Stimulated activated CD4-positive, alpha-beta T cell treated with anti-CD3 and anti-CD28 coated beads, TNF-alpha, amount 100 ng/mL, for 1 hour (primary cell): ENCODE measurements at places on chromosomes 2 and 18.

DNA sequence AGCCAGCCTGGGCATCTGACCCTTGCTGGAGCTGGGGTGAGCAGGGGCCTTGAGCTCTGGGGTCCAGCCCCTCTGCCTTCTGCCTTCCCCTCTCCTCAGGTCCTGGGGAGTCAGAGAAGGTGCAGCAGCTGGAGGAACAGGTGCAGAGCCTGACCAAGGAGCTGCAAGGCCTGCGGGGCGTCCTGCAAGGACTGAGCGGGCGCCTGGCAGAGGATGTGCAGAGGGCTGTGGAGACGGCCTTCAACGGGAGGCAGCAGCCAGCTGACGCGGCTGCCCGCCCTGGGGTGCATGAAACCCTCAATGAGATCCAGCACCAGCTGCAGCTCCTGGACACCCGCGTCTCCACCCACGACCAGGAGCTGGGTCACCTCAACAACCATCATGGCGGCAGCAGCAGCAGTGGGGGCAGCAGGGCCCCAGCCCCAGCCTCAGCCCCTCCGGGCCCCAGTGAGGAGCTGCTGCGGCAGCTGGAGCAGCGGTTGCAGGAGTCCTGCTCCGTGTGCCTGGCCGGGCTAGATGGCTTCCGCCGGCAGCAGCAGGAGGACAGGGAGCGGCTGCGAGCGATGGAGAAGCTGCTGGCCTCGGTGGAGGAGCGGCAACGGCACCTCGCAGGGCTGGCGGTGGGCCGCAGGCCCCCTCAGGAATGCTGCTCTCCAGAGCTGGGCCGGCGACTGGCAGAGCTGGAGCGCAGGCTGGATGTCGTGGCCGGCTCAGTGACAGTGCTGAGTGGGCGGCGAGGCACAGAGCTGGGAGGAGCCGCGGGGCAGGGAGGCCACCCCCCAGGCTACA lies 3.8 kb downstream of the EMILIN1 start:
- no peak for DNase-seq

DNA sequence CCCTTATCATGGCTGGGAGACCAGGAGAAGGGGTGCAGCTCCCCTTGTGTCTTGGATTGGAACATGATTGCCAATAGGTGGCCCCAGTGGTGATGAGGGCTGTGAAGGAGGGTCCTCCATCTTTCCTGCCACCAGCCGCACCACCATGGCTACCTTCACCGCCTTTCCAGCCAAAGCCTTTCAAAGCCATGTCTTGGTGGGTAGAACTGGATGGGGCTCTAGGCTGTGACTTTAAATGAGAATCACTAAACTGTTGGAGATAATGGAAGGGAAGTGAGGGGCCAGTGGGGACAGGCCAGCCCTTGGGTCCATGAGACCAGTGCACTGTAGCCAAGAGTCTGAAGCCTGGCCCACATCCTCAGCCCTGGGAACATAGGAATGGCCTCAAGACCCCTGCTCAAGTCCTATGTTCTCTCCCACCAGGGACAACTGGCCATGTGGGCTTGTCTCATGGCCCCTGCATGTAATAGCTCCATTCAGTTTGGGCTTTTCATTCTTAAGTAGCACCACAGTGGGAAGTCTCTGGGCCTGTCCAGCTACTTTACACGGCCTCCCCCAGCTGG lies 345.7 kb downstream of the DYSF start:
- no peak for DNase-seq

- no peak for DNase-seq
Measured at GRCh38 chr2:209141142-209141541, 282.7 kb upstream of the MAP2 start.

DNA sequence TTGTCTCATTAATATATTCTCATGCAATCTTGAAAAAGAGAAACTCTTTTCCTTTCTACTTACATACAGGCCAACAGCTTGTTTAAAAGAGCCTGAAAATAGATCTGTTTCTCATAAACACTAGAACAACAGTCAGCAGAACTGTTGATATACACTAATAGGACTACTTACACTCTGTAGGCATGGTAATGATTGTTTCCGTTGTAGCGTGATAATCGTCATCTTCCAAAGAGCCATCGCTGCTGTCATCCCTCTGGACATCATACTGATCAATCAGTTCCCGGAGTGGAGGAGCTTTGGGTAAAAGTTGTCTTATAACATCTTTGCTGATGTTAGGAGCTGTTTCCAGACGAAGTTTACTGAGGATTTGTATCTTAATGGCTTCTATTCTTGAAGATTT lies 476 bp downstream of the MSTN start:
- no peak for DNase-seq

DNA sequence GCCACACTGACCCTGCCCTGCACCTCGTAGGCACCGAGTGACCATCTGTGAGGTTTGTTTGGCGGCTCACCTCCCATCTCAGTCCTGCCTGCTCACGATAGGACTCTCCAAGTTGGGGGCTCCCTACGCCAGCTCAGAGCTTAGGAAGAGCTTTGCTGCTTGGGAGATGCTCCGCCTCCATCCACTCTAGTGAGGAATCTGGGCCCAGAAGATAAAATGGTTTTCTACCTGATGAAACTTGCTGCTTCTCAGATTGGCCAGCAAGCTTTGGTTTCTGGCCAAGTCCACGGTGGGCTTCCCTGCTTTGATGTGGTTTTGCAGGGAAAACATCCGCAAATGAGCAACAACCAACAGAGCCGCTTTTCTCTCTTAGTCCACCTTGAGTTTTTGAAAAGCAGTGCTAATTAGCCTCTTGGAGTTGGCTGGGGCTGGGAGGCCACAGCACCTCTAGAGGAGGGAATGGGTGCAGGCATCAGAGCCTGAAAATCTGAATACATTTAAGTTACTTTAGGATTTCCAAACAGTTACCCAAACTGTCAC lies 42.2 kb downstream of the THNSL2 start:
- no peak for DNase-seq

GRCh38 chr2:47310801-47311560 lies 92.0 kb upstream of the MSH2 start:
- DNase-seq: no peak

DNA sequence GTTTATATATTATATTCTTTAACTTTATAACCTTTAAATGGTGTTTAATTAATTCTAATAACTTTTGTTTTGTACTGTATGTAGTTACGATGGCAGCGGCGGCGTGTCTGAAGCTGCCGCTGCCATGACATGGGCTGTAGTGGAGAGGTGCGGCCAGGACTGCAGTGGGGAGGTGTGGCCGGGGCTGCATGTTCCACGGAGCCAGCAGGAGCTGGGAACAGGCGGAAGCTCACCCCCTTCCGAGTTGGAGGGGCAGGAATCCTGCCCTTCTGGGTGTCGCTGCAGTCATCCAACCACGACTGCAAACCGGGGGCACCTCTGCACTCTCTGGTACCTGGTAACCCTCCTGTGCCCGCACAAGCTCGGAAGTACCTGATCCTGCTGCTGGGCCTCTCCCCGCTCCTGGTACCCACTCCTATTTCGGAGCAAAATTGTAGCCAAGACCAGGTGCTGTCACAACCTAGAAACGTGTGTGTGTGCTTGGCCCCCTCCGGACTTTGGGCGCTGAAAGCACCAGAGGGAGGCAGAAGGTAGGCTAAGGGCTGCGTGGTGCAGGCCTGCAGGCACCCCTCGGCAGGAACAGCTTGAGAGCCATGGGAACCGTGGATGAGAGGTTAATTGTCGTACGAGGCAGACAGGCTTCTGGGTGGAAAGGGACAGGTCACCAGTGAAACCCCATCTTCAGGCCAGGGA lies 1329.7 kb upstream of the SLC39A10 start:
- no peak for DNase-seq

DNA sequence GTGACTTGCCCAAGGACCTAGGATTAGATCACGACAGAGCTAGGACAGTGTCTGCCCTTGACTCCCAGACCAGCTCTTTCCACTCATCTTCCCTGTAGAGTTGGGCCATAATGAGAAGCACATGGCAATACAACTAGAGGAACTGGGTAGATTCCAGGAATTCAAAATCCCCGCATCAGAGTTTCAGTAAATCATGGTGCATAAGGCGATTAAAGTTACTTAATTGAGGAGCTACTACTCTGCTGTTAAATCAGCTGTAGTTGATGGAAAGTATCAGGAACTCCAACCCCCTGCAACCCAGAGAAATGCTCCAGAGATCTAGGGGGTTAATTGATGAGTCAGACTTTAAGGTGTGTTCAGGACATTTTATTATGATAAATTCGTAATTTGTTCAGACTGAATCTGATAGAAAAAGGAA lies 5.7 kb downstream of the ANTXR1 start:
- no peak for DNase-seq

DNA sequence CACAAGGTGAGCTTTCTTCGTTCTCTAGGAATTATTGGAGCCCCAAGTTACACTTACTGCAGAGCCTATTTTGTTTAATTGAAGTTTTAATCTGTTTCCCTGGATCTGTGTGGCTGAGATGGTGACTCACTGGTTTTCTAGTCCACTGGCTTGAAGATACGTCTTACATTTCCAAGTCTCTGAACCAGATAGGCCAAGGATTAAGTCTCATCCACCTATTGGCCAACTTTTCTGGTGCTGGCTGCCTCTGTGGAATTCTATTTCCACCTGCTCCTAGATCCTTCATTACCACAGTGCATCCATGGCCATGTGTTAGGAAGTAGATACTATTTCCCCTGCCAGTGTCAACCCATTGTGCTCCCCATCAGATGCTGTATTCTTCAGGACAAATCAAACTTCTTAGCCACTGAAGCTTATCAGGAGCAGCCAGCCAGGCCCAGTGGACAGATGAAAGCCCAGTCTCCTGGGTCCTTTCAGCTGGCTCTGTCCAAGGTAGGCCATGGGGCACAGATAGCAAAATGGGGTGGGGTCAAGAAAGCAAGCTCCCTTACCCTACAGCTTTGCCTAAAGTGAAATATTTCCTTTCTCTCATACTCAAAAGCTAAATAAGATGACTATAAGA lies 198.8 kb upstream of the TCF4 start:
- DNase-seq: no peak

DNA sequence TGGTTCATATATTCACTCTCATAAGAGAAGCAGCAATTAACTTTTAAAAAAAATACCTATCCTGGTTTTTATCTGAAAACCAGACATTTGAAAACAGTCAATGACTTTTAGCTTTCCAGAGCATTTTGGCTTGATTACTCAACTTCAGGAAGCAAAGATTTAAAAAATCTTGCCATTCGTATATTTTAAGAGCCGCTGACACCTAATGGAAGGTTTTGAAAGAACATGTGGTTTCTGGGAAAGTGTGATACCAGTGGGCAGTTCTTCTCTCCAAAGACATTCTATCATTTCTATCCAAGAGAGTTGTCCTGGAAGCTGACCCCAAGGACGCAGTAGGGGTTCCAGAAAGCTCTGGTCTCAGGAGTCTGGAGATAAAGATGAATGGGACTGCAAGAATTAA lies 234.7 kb downstream of the TTC32 start:
- DNase-seq: no peak

DNA sequence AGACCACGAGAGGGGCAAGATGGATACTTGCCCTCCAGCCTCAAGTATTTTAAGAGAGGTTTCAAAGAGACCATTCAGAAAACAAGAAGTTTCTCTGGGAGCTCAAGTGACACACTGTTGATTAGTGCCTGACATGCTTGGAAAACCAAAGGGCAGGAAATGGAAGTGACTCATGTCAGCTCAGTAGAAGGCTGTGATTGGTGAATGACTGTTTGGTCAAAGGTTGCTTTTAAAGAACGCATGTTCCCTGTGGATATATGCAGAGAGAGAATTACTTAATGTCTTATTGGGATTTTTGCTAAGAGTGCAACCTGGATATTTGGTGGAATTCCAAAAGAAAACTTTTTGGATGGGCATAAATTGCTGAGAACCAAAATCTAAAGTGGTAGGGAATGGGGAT lies 549.9 kb downstream of the XIRP2 start:
- no peak for DNase-seq

- no peak for DNase-seq
Measured at GRCh38 chr2:173657996-173658717, 303.5 kb downstream of the CDCA7 start.

DNA sequence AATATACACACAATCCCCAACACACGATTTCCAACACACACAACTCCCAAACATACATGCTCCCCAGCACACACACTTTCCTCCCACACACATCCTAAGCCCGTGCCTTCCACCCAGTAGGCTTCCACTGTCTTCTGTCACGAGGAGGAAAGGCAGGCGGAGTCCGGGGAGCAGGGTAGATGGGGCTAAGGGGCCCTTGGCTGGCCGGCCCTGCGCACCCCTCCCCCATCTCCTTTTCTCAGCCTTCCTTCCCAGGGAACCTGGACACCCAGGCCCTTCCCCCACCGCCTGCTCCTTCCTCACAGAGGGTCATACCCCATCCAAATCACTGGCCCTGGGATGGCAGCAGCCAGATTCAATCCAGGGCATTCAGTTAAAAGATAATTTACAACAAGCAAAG lies 3.4 kb upstream of the PDCD1 start:
- no peak for DNase-seq

GRCh38 chr18:63003899-63004298 lies 288.6 kb downstream of the PHLPP1 start:
- DNase-seq: no peak
